ENCODE measurements at places on chromosomes 6 and 20.
A peak's percentile ranks its signal among the peaks of the same experiment; 100 is the strongest.

DNA sequence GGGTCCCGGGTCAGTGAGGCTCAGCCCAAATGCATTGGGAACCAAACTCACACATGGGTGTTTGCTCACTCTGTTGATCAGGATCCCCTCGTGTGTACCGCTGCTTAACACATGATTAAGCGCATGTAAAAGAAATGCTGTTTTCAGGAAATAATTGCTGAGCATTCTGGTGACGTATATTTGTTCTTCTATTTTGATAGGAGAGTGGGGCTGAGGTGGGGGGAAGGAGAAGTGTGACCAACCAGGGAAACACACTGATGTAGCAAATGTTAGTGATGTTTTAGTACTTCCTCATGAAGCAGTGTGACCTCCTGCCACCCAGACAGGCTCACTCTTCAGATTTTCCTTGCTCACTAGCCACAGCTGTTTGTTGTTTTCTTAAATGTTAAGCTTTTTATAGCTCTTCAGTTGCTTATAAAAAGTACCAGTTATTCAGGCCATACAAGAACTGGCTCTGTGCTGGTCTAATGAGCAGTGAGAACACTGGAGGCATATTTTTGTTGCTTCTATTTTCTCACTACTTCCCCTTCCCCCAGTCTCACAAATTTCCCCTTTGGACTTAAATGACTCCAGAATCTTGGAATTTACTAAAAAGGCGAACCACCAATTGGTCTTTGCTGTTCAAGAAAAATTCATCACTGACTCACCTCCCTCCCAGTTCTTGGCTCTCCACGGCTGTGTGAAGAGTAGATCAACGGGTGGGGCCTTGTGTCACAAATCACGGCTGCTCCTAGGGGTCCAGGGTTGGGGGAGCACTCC is 79.2 kb upstream of the BACH2 start:
- no peaks in the 10 kb centered on the region for H3K36me3 ChIP-seq
- H3K27me3 ChIP-seq: no peaks in the 10 kb centered on the region
- no peaks in the 10 kb centered on the region for H3K4me1 ChIP-seq
- DNase-seq: no peak
- H3K4me3 ChIP-seq: no peak overlapping the region

- H3K27ac ChIP-seq: no peak overlapping the region
- DNase-seq: no peak
- no peaks in the 10 kb centered on the region for H3K4me1 ChIP-seq
- H3K4me3 ChIP-seq: no peak overlapping the region
- no peaks in the 10 kb centered on the region for H3K27me3 ChIP-seq
Observed at GRCh38 chr6:152078804-152079203, 271.3 kb downstream of the ESR1 start.

GRCh38 chr6:110873981-110874879 is at the start of gene AMD1:
AMD1 (plus strand) TSS chr6:110874785; CDS start chr6:110875106, 321 bp downstream.
- H3K4me1 ChIP-seq: peaks cover 18% of the 10 kb centered on the region
- H3K27ac ChIP-seq: peak within 1 kb of the TSS; percentile 91
- DNase-seq: peak; percentile 94
- H3K36me3 ChIP-seq: no peaks in the 10 kb centered on the region
- no peaks in the 10 kb centered on the region for H3K27me3 ChIP-seq
- H3K4me3 ChIP-seq: peak within 1 kb of the TSS; percentile 85

DNA sequence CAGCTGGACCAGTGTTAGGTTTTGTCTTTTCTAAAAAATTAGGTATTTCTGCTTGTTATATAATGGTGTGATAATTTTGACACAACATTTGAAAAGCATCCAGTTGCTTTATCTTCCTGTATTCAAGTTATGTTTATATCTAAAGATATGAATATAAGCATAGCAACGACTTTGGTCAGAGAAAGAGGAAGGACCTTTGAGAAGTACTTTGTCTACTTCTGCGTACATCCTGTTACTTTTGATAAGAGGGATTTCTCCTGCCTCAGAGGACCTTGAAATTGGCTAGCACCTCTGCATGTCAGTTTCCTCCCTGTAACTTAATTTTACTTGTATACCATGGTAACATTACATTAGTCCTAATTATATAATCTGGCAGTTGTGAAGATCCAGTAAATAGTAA is 24.8 kb downstream of the PHF20 start:
- peaks cover 6% of the 10 kb centered on the region for H3K4me1 ChIP-seq
- H3K4me3 ChIP-seq: no peak overlapping the region
- no peaks in the 10 kb centered on the region for H3K36me3 ChIP-seq
- H3K27ac ChIP-seq: no peak overlapping the region
